ENCODE measurements at places on chromosomes 5 and 9. TPM values are rescaled to one million over a fixed set of nuclear protein-coding genes. Genes with fewer than 3 reads are reported as not detected.

RETREG1 gene
- 50.5 TPM for polyA plus RNA-seq

HABP4 gene
- polyA plus RNA-seq: 21.9 TPM

ADAMTSL1 gene
- 12.1 TPM for polyA plus RNA-seq

TAF11L10 gene
- not detected for polyA plus RNA-seq

PCDHB1 gene
- polyA plus RNA-seq: 0.12 TPM

GRCh38 chr5:169009123-169009522, 291.8 kb downstream of the SLIT3 start:
- no peak for DNase-seq

DNA sequence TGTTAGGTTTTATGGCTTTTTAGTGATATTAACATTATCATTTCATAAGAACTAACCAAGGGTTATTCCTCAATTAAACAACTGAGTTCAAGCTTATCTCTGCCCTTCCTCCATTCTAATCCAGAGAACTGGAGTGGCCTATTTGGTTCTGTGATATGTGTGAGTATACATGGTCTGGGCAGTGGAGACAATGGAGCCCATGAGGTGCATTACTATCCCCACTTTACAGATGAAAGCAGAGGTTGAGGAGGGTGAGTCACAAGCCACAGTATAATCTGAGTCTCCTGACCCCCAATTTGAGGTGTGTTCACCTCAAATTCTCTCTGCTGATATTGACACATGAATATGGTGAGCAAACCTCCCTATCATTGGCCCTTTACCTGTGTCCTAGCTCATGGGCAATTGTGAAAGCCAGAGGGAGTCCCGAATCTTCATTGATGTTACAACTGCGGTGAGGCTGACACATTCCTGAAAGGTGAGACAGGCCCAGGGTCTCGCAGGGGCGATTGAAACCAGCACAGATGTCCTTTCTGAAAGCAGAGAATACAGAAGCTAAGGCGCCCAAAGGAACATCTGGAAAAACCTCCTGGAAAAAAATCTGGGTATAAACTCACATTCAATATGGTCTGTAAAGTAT, 217.2 kb downstream of the TARS1 start:
- no peak for DNase-seq

DNA sequence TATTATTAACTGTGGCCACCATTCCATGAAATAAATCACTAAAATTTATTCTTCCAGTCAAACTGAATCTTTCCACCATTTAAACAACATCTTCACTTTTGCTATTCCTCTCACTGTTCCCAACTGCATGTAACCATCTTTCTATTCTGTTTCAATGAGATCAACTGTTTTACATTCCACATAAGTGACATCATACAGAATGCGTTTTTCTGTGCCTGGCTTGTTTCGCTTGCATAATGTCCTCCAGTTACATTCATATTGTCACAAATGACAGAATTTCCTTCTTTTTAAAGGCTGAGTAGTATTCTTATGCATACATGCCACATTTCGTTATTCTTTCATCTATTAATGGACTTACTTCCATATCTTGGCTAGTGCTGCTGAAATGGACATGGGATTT, 738.2 kb downstream of the SEMA5A start:
- DNase-seq: no peak

GRCh38 chr9:13487936-13488335, 208.4 kb upstream of the MPDZ start:
- DNase-seq: no peak

GRCh38 chr5:14231890-14232289, 88.7 kb downstream of the TRIO start:
- DNase-seq: no peak

DNA sequence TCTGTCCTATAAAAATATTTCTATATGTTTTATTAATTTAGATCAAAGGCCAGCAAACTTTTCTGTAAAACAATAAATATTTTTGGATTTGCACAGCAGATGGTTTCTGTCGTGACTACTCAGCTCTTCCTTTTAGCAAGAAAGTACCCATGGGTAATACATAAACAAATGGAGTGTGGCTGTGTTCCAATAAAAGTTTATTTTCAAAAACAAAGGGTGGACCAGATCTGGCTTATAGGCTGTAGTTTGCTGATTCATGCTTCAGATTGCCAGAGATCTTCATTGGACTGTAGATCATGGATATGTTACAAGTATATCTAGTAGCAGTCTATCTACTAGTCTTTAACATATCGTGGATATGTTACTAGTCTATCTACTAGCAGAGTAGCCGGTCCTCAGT, 590.5 kb downstream of the CSNK1G3 start:
- DNase-seq: no peak

- DNase-seq: no peak
Observed at GRCh38 chr5:57538341-57538955, 55.8 kb upstream of the ACTBL2 start.

- no peak for DNase-seq
Observed at GRCh38 chr5:23675456-23675855, 168.0 kb downstream of the PRDM9 start.

DNA sequence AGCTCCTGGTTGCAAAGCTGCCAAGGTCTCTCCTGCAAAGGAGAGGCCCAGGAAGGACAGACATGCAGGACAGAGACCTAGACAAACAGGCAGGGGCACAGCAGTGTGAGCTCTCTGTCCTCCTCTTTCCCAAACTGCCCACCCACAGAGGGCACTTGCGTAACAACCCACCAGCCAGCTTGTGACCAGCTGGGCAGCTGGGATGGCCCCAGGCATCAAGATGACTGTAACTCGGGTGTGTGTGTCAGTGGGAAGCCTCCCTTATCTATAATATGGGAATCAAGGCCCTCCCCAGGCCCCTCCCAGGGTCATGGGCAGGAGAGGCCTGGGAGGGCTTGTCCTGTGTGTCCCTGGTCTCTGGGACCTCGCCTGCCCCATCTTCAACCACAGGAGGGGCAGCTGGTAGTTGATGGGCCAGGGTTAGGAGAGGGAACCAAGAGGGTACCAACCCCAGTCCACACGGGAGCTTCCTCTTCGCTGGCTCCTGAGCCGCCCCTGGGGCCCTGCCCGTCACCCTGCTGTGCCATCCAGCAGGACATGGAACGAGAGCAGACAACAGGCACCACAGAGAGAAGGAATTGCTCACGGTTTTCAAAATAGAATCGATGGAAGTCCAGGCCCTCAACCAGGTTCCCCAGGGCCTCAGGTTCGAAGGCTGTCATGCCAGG, 37.9 kb downstream of the SLC6A7 start:
- no peak for DNase-seq

- no peak for DNase-seq
Observed at GRCh38 chr9:123835821-123836220, 94.1 kb downstream of the DENND1A start.

DNA sequence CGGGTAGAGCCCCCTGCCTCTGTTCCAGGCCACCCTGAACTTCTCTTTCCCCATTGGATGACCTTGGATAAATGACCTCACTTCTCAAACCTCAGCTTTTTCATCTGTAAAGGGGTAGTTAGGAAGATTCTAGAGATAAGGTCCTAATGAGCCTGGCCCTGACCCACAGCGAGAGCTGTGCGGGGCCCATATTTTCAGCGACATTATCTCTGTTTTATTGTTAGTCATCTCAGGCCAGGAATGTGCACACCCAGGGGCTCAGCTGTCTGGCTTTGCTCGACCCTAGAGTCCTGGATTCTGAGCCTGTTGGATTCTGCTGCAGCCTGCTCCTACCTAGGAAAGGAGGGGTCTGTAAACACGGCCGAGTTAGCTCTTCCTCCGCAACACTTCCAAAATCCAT, 81.2 kb upstream of the LMX1B start:
- DNase-seq: no peak

GRCh38 chr5:1931604-1932231, 49.0 kb upstream of the IRX4 start:
- DNase-seq: peak; percentile 25

DNA sequence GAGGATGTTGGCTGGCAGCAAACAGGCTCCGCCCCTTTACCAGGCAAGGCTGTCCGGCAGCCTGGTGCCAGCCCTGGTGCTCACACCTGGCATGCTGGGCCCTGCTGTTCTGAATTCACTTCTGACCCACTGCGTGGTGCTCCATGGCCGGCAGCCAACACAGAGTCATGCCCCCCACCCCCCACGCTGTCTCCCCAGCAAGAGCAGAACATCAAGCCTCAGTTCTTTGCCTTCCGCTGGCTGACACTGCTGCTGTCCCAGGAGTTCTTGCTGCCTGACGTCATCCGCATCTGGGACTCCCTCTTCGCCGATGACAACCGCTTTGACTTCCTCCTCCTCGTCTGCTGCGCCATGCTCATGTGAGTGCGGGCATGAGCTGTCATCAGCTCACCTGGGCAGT, 12.6 kb upstream of the ENDOG start:
- DNase-seq: no peak

GRCh38 chr5:111223101-111223786, 940 bp upstream of the CAMK4 start:
- no peak for DNase-seq

GRCh38 chr9:127452691-127453090, 1.4 kb downstream of the LRSAM1 start:
- DNase-seq: no peak

All from renal cortex interstitium (tissue), 15 donors.